ENCODE measurements at places on chromosomes 12 and 14. TPM values are rescaled to one million over a fixed set of nuclear protein-coding genes. Genes with fewer than 3 reads are reported as not detected.

DNA sequence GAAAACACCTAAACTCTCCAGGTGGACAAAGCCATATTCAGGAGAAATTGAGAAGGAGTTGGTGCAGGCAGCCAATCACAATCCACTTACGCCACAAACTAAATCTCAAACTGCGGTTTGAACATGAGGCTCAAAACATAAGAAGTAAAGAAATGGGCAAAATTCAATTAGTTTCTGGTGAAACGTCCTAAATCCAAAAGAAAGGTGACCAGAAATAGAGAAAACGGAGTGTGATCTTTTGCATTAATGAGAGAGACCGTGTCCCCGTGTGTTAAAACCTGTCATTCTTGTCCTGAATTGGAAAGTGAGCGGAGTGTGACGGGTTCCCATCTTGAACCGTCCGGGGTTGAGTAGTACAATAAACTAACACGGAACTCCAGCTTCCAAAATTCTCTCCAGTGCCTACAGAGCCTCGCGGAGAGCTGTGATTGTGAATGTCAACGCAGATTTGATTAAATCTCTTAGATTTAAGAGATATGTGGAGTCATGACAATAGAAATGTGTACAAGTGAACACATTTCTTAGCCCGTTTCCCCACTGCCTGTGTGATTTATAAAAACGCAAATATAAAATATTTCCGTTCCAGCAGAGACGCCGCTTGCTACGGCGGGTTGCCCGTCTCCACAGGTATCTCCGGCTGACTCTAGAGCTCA lies 595 bp upstream of the METAP2 start:
- DNase-seq, result peak; percentile 60
- H3K36me3 ChIP-seq, result peaks cover 18% of the 10 kb centered on the region
- H3K27me3 ChIP-seq, result no peaks in the 10 kb centered on the region
- H3K27ac ChIP-seq, result peak overlapping the region; percentile 99
- peak overlapping the region; percentile 100 for H3K4me3 ChIP-seq
- peaks cover 50% of the 10 kb centered on the region for H3K4me1 ChIP-seq

The SCN8A gene
- total RNA-seq, result 1.8 TPM

GRCh38 chr12:68264857-68265256 lies 11.5 kb upstream of the IL22 start:
- no peak overlapping the region for H3K27ac ChIP-seq
- H3K27me3 ChIP-seq, result peaks cover 4% of the 10 kb centered on the region
- H3K4me1 ChIP-seq, result peaks cover 15% of the 10 kb centered on the region
- H3K4me3 ChIP-seq, result no peak overlapping the region
- no peak for DNase-seq

DNA sequence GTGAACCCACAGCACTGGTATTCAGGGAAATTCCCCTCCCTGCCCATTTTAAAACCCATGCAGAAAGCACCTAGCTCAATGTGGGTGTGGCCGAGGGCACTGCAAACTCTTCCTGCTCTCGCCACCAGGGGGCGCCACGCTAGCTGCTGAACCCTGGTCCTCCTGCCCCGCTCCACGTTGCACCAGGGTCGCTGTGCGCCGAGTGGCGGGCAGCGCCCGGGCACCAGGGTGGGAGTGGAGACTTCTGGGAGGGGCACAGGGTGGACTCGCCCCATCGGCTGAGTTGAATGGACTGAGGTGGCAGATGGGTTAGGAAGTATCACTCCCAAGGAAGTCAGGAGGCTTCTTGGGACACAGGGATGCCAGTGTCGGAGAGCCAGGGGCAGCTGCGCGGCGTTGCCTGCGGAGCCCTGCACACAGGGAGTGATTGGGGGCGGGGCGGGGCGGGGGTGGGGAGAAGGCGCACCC lies 48.1 kb upstream of the BCL11B start:
- H3K4me3 ChIP-seq, result no peak overlapping the region
- peaks cover under 1% of the 10 kb centered on the region for H3K27me3 ChIP-seq
- no peaks in the 10 kb centered on the region for H3K36me3 ChIP-seq
- no peak overlapping the region for H3K27ac ChIP-seq
- DNase-seq, result peak; percentile 61

DNA sequence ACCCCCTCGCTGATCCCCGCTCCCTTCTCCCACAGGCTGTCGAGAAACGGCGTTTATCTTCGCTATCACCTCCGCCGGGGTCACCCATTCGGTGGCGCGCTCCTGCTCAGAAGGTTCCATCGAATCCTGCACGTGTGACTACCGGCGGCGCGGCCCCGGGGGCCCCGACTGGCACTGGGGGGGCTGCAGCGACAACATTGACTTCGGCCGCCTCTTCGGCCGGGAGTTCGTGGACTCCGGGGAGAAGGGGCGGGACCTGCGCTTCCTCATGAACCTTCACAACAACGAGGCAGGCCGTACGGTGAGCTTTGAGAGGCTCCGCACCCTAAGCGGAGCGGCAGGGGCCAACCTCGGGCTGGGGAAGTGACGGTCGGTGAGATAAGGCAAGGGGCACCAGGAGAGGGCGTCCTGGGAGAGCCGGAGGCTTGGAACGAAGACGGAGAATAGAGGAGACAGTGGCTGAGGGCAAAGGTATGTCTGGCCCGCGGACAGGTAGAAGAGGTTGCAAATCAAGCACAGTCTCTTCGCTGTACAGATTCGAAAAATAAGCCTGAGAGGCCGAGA lies 2.3 kb downstream of the WNT1 start:
- DNase-seq, result peak; percentile 41
- peaks cover 48% of the 10 kb centered on the region for H3K4me1 ChIP-seq
- no peaks in the 10 kb centered on the region for H3K36me3 ChIP-seq
- peaks cover 2% of the 10 kb centered on the region for H3K27me3 ChIP-seq
- peak overlapping the region; percentile 86 for H3K27ac ChIP-seq

The SMIM41 gene
- not detected for total RNA-seq

The PAN2 gene
- 210 TPM for total RNA-seq

GRCh38 chr14:72270749-72271148 lies 338.5 kb downstream of the RGS6 start:
- no peak overlapping the region for H3K27ac ChIP-seq
- no peak overlapping the region for H3K4me3 ChIP-seq
- no peaks in the 10 kb centered on the region for H3K36me3 ChIP-seq

The CAPS2 gene
- 7.7 TPM for total RNA-seq

The ANKRD33 gene
- not detected for total RNA-seq

- H3K36me3 ChIP-seq, result no peaks in the 10 kb centered on the region
- no peak overlapping the region for H3K4me3 ChIP-seq
- peaks cover 1% of the 10 kb centered on the region for H3K27me3 ChIP-seq
- no peak for DNase-seq
Measured at GRCh38 chr12:125549836-125550235, 484.6 kb downstream of the AACS start.

GRCh38 chr12:121781998-121782979 lies 11.2 kb downstream of the RHOF start:
- peak; percentile 45 for DNase-seq
- H3K27ac ChIP-seq, result peak overlapping the region; percentile 92
- no peaks in the 10 kb centered on the region for H3K27me3 ChIP-seq
- H3K4me1 ChIP-seq, result peaks cover 58% of the 10 kb centered on the region

The KLRC1 gene
- 4.4 TPM for total RNA-seq

- H3K36me3 ChIP-seq, result no peaks in the 10 kb centered on the region
- no peak for DNase-seq
- no peaks in the 10 kb centered on the region for H3K27me3 ChIP-seq
- H3K4me1 ChIP-seq, result no peaks in the 10 kb centered on the region
- no peak overlapping the region for H3K4me3 ChIP-seq
- H3K27ac ChIP-seq, result no peak overlapping the region
Measured at GRCh38 chr14:22313172-22313801, 275.7 kb downstream of the DAD1 start.

The SPIC gene
- not detected for total RNA-seq

The FOXN4 gene
- total RNA-seq, result not detected

GRCh38 chr12:104568487-104568868 lies 111.7 kb downstream of the CHST11 start:
- no peak overlapping the region for H3K4me3 ChIP-seq
- peaks cover 63% of the 10 kb centered on the region for H3K4me1 ChIP-seq
- DNase-seq, result no peak

The CDCA3 gene
- 2.7 TPM for total RNA-seq

The MYH6 gene
- not detected for total RNA-seq

The RERG gene
- 0.55 TPM for total RNA-seq

GRCh38 chr14:101241807-101242278 lies 319.5 kb upstream of the DIO3 start:
- H3K27me3 ChIP-seq, result peaks cover 24% of the 10 kb centered on the region
- no peak overlapping the region for H3K27ac ChIP-seq
- no peak for DNase-seq
- H3K36me3 ChIP-seq, result no peaks in the 10 kb centered on the region

The LHX5 gene
- not detected for total RNA-seq

GRCh38 chr14:95701846-95702221 lies 12.1 kb downstream of the TCL1A start:
- no peak overlapping the region for H3K4me3 ChIP-seq
- no peak for DNase-seq
- no peaks in the 10 kb centered on the region for H3K4me1 ChIP-seq
- H3K27me3 ChIP-seq, result peaks cover 50% of the 10 kb centered on the region
- no peak overlapping the region for H3K27ac ChIP-seq

DNA sequence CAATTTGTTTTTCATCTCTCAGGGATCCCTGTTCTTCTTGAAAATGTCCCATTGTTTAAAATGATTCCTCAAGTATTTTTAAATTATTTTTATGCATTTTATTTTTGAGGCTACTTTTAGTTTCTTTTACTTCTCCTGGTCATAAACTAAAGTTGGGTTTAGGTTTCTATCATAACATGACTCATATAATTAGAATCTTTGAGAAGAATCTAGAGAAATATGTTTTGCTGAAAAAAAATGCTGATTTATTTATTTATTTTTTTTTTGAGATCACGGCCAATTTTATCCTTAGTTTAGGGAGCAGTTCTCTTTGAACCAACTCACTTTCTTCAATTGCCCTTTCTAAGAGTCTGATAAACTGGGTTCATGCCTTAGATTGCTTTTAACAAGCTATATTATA lies 1157.1 kb downstream of the BCL11B start:
- DNase-seq, result no peak
- no peak overlapping the region for H3K27ac ChIP-seq
- H3K27me3 ChIP-seq, result no peaks in the 10 kb centered on the region
- H3K4me3 ChIP-seq, result no peak overlapping the region
- H3K4me1 ChIP-seq, result peaks cover 7% of the 10 kb centered on the region

GRCh38 chr12:24479131-24479530 lies 469.8 kb downstream of the BCAT1 start:
- H3K4me3 ChIP-seq, result no peak overlapping the region
- no peaks in the 10 kb centered on the region for H3K36me3 ChIP-seq
- DNase-seq, result no peak
- H3K27ac ChIP-seq, result no peak overlapping the region
- H3K27me3 ChIP-seq, result peaks cover 4% of the 10 kb centered on the region

DNA sequence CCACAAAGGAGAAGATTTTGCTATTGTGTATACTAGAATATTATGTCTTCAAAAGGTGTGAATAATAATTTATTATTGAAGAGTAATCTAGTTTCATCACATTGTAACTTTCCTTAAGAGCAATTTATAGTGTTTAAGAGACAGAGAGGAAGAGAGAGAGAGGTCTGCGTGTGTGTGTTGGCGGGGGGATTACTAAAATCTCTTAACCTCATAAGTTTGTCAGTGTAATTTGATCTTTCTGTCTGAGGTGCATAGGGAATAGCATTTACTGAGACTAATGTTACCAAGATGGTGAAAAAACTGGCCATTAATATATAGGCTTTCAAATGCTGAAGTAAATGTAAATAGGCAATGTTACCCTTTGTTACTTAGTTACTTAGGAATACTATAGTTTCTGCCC lies 48.2 kb upstream of the BTG1 start:
- no peaks in the 10 kb centered on the region for H3K36me3 ChIP-seq
- no peaks in the 10 kb centered on the region for H3K27me3 ChIP-seq
- peaks cover 6% of the 10 kb centered on the region for H3K4me1 ChIP-seq
- no peak overlapping the region for H3K27ac ChIP-seq

DNA sequence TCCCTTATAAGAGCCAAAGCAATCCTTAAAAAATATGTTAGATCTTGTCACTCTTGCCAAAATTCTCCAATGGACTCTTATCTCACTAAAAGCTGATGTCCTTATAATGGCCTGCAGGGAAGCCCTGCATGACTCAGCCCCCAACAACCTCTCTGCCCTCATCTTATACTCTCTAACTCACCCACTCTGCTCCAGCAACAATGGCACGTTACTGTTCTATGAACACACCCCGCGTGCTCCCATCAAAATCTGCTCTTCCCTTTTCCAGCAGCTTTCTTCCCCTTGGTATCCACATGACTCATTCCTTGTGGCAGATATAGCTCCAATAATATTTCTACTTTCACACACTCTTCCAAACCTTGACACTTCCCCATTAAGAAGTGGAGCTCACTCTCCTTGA lies 108.1 kb downstream of the DENND5B start:
- H3K4me3 ChIP-seq, result no peak overlapping the region
- no peak for DNase-seq
- H3K4me1 ChIP-seq, result no peaks in the 10 kb centered on the region
- no peak overlapping the region for H3K27ac ChIP-seq
- no peaks in the 10 kb centered on the region for H3K36me3 ChIP-seq

DNA sequence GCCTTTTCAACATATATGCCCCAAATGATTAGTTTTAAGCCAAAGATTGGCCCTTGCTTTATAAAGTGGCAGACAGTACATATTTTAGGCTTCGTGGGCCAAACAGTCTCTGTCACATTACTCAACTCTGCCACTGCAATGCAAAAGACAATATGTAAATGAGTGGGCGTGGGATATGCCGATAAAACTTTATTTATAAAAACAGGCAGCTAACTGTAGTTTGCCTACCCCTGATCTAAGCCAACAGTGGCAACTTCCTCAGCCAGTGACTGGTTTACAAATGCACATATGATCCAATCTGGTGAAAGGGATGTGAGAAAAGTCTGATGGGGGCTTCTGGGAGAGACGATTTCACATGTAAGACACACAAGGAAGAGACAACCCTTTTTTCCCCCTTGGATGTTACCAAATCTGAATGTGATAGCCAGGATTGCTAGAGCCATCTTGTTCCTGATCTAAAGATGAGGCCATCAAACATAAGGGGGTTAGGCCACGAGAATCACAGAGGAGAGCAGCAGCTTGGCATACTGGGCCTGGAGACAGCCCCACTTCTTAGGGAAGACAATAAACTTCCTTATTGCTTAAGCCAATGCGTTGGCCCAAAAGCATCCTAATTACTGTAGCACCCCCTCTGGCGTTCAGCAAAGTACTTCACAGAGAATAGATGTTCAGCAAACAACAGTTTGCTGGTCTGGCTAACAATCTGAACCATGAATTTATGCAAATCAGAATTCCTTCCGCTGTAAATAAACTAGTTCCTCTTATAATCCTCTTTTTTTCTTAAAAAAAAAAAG lies 75.2 kb upstream of the TMCC3 start:
- no peaks in the 10 kb centered on the region for H3K4me1 ChIP-seq
- no peaks in the 10 kb centered on the region for H3K36me3 ChIP-seq

The GLIPR1L1 gene
- total RNA-seq, result not detected

DNA sequence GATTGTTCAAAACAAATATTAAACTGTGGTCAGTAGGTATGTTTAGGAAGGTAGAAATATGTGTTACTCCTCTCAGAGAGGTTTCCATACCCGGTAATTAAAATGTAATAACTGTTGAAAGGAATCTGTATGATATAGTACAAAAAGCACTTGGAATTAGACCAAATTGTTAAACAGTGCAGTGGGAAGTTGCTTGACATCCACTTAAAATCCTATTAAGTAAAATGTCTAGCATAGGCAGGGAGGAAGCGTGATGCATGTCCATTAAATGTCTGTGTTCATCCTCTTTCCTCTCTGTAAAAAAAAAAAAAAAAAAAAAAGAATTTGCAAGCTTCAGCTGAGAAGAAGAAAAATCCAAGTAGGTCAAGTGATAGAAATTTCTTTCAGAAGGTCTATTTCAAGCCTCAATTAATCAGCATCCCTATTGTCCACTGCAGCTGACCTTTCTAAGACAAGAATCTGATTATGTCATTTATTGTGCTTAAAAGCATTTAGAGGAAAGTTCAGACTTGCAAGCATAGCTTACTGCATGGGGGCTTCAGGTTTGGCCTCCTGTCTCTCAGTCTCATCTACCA lies 265.6 kb upstream of the RGS6 start:
- H3K4me3 ChIP-seq, result no peak overlapping the region
- no peaks in the 10 kb centered on the region for H3K27me3 ChIP-seq
- H3K36me3 ChIP-seq, result peaks cover 36% of the 10 kb centered on the region
- peak overlapping the region; percentile 69 for H3K27ac ChIP-seq
- no peak for DNase-seq
- H3K4me1 ChIP-seq, result no peaks in the 10 kb centered on the region
